ENCODE measurements at places on chromosomes 2 and 18.

DNA sequence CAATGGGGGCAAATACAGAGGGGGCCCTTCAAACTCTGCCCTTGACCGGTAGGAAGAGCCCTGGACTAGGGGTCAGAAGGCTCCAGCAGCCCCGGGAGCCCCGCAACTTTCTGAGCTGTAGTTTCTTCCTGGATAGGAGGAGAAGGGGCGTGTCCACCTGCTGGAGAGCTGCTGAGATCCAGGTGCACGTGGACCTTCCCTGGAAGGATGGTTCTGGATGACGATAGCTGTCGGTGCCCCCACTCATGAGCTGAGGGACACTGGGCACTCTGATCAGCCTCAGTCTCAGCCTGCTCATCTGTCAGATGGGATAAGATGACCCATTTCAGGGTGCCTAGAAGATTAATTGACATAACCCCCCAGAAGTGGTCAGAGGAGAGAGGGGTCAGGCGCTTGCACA is 125.2 kb upstream of the HDAC4 start:
- no peak for DNase-seq

GRCh38 chr2:74501335-74502071 is 2.1 kb upstream of the LBX2 start:
- no peak for DNase-seq

GRCh38 chr18:228586-228985 is 39.3 kb downstream of the THOC1 start:
- no peak for DNase-seq

DNA sequence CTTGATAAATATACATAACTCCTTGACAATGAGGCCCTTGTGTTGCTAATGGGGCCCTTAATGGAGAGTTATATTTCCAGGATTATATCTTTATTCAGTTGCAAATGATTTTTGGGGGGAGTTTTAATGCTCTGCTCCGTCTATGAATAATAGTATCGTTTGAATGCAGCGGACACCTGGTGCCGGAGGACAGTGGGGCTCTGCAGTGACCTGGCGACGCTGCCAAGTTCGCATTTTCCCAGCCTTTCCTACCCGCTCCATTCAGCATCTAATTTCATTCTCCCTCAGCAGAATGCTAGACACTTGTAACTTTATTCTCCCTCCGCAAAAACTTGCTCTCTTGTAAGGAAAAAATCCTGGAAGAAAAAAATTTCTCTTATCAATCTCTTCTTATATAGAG is 257.6 kb upstream of the SALL3 start:
- DNase-seq: no peak

DNA sequence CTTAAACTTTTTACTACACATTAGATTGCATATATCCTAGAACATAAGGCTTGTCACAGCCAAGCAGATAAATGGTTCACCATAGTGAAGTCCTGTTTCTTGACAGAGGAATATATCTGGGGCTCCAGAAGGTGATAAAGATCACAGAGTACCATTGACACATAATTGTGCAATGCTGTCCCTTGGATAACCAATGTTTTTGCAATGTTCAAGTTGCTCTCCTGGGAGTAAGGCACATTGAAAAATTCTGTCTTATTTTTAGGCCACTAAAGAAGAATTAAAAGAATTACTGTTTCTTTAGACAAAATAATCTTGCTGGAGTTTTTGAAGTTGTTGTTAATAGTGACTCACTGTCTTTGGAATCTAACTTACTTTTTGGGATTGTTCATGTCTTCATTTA is 1132.8 kb downstream of the LRP1B start:
- no peak for DNase-seq

DNA sequence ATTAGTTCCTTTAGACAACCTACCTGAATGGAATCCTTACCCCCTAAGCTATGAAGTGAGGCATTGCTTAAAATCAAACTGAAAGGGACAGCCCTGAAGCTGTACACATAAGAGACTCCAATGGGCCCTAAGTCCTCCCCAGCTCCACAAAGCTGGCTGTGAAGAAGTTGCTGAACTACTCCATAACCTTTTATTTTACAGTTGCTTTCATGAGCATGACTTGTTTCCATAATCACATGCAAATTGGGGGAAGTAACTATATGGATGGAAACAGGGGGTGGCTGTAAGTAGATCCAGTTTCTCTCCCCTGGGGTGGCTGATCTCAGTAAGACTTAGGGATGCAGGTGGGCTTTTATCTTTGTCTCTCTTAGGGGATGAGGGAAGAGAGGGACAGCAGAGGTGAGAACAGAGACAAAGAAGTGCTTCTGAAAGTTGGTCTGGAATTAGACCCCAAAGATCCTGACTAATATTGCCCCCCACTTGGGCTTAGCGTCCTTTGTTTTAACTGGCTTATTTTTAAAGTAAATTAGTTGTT is 5.5 kb downstream of the FZD5 start:
- DNase-seq: no peak

DNA sequence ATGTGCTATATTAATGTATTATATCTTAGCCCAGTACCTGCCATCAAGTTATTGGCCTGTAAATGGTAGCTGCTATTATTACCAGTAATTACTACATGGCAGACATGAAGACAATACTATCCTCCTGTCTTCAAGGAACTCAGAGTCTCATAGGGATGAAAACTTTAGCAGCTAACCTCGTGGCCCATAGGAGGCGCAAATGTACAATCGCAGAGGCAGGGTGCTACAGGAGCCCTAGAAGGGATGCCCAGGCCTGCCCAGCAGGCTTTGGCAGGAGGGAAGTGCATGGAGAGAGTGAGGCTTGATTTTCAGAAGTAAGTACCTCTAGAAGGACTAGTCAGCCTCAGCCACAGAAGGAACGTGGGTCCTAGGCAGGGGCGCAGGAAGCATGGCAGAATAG is 44.7 kb upstream of the KIDINS220 start:
- no peak for DNase-seq

GRCh38 chr2:229268626-229269025 is 2.5 kb downstream of the PID1 start:
- no peak for DNase-seq

DNA sequence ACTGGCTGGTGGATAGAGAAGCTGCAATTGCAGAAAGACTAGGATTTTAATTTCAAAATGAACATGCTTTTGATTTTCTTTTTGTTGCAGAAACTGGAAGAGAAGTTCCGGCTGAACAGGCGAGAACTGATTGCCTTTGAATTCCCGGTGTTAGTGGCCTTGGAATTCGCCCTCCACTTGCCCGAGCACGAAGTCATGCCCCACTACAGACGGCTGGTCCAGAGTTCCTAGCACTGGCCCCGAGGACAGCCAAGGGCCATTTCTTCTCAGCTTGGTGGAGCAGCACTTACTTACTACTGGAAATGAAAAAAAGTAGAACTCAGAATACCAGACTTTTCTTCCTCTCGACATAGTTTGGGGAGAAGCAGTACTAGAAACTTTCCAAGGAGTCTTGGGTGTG is 121.9 kb downstream of the CABLES1 start:
- no peak for DNase-seq

GRCh38 chr2:31334311-31335026 is 80.1 kb downstream of the XDH start:
- no peak for DNase-seq

- no peak for DNase-seq
Measured at GRCh38 chr2:136045344-136045743, 59.9 kb upstream of the DARS1 start.

GRCh38 chr2:45469314-45470099 is 141.6 kb downstream of the SRBD1 start:
- DNase-seq: no peak

DNA sequence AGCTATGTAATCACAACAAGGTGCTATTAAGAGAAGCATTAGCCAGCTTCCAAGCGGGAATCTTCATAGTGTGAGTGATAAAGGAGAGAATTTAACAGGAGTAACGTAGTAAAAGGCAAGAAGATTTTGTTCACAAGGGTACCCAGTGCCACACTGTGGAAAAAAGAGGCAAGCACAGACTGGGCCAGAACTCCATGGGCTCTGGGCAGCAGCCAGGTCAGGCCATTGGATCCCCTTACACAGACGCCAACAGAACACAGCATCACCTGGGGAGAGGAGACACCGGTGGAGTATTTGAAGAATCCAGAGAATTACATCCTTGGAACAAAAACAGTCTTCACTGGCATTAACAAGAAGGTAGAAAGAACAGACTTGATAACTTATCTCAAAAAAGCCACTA is 21.2 kb downstream of the AMER3 start:
- DNase-seq: no peak

DNA sequence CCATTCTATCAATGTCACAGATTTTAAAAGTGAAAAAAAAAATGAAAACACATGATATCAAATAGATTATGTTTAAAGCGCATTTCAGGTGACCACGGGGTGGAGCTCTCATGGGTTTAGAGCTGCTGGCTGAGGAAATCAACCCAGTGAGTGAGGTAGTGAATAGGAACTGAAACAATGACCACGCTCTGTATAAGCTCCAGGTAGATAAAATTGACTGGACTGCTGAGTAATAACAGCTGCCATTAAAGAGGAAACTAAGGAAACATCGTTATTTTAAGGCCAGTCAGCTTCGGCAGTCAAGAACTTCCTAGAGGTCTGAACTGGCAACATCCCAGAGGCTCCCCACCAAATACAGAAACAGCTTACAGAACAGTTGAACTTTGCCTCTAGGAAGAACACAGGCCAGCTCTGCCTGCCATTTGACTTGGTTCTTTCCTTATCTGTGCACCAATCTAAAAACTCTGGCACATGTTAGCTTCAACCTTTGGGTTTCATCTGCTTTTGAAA is 185.9 kb downstream of the PDE1A start:
- peak; percentile 7 for DNase-seq

Data from CD8-positive, alpha-beta T cell (primary cell).